ENCODE measurements at places on chromosomes 3 and 15.

DNA sequence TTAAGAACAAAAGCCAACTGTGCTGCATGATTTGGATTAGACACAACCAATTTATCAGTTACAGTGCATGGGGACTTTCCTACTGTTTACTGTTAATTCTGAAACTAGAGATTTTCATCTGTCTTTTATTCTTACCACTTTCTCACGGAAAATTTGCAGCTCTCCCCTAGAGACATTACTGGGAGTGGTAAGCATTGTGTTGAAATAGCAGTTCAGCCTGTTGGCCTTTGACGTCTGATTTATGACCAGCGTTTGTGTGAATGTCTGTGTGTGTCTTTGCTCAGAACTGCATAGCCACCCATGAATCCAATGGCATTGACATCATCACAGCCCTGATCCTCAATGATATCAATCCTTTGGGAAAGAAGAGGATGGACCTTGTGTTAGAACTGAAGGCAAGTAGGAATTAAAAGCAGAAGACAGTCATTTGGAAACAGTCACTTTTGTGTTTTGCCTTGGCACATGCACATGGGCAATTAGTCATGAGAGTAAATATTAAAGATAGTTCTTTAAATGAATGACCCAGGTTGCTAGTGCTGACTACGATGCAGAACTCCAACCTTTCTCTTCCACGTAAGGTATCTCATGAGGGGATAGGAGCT, 202.2 kb upstream of the BHLHE40 start:
- peak; percentile 48 for DNase-seq

DNA sequence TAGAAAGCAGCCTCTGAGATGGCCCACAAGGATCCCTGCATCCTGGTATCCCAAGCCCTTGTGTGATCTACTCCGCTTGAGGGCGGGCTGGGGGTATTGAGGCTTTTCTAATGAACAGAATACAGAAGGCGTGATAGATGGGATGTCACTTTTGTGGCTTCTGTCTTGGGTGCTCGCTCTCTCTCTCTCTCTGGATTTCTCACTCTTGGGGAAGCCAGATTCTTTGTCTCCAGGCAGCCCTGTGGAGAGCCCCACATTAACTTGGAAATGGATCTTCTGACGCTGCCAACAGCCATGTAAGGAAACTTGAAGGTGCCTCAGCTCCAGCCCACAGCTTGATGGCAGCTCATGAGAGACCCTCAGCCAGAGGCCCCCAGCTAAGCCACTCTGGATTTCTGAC, 26.9 kb upstream of the SEC62 start:
- DNase-seq, result no peak

- DNase-seq, result peak; percentile 97
Measured at GRCh38 chr3:16064642-16065414, 109.7 kb upstream of the GALNT15 start.

DNA sequence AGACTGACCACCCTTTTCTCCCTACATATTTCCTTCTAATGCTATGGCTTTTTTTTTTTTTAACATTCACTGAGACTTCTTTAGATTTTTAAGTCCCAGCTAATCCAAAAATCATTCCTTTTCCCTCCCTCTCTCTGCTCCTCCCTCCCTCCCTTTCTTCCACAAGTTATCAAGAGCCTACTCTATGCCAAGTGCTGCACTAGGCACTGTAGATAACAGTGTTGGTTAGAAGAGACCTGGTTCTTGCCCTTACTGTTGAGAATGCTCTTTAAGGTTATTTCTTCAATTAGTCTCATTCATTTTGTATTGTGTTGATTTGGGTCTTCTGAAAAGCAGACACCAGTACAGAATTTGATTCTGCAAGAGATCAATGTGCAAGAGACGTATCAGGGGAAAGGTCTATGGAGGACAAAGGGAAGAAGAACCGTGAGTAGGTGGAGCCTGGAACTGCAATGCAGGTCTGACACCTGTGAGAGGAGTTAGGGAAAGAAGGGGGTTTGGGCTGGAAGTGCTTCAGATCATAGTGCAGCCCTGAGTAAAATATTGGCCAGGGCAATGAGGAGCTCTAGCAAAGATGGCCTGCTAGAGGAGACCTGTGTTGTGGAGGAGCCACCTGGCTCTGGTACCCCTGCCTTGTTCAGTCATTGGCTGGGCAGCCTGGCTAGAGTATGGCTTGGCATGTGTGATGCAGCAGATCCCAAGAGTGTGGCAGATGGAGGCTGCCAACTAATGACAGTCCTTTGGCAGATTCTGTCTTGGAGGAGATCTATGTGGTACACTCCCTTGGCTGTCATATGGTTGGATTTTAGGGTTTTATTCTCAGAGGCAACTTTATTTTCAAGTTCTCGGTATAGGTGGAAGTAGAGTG, 9.7 kb upstream of the PCOLCE2 start:
- DNase-seq, result no peak

DNA sequence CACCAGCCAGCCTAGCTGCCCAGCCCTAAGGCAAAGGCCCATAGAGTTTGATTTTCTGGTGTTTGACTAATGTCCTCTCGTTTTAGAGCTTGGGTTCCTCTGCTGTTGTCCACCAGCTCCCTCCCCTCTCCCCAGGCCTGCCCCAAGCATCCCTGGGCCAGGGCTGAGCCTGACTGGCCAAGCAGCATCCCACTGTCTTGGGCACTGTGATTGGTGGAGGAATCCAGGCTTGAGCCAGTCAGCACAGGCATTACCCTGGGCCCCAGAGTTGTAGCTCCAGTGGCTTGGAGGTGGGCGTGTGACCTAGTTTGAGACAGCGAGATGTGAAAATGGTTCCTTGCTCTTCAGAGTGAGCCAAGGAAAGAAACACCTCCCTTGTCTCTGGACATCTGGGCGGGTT, 155.3 kb upstream of the MEF2A start:
- DNase-seq, result no peak

DNA sequence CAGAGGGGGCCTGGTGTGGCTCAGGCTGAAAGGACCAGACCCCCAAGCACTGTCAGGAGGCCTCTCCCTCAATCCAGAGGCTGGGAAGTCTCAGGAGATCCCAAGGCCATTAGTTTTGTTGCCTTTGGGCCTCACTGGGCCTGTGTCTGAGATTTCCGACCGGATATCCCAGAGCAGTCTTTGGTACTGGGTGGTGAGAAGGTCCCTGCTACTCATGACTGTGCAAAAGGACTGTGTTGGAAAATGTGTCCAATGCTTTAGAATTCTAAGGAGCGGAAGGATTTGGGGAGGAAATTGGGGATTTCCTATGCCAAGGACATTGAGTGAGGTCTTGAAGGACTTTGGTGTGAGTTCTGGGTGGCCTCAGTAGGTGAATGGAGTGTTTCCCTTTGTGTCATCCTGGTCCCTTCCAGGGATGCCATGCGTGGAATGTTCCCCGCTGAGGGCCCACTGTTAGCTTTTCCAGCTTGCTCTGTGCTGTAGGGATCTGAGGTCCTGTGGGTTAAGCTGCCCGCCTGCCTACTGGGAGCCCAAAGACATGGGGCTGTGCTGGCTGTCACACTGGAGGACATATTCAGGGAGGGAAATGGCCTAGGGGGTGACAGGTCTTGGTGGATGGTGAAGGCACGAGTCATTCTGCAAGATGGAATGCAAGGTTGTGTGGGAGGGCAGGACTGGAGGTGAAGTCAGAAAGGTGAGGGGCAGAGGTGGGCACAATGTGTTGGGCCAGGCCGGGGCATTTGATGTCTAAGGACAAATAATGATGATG, 16.4 kb downstream of the SMAD6 start:
- no peak for DNase-seq

DNA sequence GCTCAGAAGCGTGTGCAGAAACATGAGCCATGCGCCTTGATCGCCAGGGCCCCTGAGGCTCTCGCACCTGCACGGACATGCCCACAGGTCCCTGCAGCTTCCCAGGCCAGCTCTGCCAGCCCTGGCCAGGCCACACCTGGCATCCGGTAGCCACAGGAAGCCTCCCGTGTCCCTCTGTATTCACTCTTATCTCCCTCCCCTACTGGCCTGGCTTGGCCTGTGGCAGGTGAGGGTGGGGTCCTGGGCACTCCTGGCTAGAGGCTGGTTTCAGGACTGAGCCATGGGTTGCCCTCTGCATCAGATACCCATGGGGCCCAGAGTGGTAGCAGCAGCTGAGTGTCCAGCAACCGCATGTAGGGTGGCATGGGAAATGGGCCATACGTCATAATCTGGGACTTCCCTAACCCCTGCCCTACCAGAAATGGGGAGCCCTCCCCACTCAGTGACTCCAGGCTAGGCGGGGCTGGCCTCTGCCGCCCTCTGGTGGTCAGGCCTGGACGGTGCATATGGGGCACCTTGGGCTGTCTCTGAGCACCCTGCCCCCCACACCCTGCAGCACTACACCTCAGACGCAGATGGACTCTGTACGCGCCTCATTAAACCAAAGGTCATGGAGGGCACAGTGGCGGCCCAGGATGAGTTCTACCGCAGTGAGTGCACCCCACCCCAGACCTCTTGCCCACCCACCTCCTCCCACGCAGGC, 12.6 kb upstream of the LMAN1L start:
- DNase-seq, result peak; percentile 47

- peak; percentile 74 for DNase-seq
Measured at GRCh38 chr3:45064512-45065372, 38.6 kb downstream of the CLEC3B start.

DNA sequence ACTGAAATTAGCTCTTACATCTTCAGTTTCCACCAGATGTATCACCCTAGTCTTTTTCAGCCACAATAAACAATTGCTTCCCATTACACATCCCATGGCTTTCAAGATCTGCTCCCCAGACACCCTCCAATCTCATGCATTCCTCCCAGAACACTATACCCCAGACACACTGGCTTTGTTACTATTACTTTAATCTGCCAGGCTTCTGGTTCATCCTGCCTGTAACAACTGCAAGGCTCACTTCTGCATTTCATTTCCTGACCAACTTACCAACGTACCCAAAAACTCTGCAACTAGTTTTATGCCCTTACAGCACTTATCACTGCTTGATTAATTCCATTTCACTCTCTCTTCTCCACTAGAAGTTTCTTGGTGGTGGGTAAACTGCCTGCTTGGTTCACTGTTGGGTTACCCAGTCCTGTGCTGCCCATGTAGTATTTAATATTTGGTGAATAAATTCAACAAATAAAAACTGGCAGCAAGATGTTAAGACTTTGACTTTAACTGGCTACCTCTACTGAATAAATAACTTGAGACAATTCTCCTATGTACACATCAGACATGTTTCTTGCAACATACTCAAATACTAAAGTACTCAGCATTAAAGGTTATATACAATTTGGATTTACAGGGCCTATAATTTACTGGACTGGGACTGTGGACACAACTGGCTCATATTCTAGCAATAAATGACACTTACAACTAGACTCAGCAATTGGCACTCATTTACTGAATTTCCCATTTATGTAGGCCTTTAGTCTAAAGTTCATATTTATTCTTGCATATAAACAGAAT, 2.7 kb downstream of the RPL22L1 start:
- no peak for DNase-seq

- peak; percentile 12 for DNase-seq
Measured at GRCh38 chr3:56884387-56884786, 82.6 kb upstream of the ARHGEF3 start.

DNA sequence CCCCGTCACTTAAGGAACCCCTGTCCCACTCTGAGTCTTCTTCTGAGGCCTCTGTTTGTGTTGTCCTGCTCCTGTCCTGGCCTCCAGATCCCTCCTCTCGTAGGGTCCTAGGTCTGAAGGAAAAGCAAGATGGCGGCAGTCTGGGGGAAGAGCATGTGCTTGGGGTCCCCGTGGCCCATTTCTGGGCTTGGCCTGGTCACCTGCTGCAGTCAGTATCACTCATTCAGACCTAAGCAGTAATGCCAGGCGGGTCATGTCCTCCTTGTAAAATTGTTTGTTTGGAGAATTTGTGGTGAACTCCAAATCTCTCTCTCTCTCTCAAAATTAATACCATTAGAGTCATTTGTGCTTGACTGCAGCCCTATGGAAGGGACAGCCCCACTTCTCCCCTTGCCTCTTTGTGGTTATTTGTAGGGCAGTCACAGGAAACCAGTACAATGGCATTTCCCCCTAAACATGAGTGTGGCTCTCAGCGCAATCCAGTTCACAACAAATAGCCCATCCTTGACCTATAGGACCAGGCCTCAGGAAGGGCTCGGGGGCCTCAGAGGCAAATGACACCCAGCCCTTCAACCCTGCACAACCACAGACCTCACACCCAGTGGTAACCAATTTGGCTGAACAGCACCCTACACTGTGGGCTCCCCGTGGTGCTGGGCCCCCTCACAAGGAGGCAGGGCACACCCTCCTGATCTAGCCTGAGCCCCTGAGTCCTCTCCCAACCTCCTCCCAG, 173.5 kb downstream of the OR4M2 start:
- DNase-seq, result no peak

DNA sequence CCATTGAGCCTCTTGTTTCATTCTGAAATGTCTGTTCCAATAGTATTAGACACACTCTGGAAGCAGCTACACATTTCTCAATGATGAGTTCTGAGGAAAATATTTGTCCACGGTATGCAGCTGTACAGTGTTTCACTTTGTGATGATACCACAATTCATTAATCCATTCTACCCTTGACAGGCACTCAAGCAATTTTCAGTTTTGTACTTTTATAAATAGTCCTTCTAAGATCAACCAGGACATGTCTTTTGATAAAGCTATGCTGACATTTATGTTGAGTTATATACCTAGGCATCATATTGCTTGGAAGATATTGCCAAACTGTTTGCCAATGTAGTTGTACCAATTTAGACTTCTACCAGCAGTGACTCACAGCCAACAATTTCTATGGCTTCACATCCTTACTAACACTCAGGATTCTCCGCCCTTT, 165.1 kb upstream of the COL8A1 start:
- DNase-seq, result peak; percentile 91

GRCh38 chr3:151537726-151538125, 76.9 kb upstream of the IGSF10 start:
- DNase-seq, result peak; percentile 55

Data from AG10803 (cell line).